MV-4-11 (cell line): ENCODE measurements at places on chromosomes 2 and 18.
A peak's percentile ranks its signal among the peaks of the same experiment; 100 is the strongest.

- DNase-seq = no peak
Observed at GRCh38 chr2:88601286-88601685, 26.0 kb downstream of the EIF2AK3 start.

DNA sequence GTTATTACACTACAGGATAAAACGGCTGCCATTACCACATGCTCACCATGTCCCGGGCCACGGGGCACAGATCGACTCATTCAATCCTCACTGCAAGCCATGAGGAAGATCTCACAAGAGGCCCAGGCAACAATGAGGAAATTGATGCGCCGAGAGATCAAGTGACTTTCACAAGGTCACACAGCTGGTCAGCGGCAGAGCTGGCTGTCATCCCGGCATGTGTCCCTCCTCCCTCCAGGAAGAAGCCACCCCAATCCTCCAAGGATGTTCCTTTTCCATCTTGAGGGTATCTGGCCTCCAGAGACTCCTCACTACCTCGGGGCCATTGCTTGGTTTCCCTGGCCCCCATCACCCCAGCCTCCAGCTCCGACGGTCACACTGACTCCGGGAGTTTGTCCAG lies 65.3 kb upstream of the GLI2 start:
- DNase-seq = peak; percentile 28

DNA sequence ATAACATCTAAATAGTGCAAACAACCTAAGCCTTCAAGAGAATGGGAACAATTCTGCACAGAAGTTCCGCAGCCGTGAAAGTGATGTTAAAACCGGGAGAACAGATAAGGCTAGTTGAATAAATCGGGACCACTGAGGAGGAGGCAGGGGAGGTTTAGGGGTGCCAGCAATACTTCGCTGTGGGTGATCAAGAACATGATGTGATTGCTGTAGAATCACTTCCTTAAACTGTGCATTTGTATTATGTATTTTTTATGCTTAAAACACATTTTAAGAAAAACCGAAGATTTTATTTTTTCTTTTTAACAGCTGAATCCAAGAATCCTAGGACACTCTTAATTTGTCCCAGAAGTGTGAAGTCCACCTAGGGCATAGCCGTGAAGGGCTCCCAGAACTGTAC lies 33.6 kb downstream of the TTC32 start:
- DNase-seq = no peak

DNA sequence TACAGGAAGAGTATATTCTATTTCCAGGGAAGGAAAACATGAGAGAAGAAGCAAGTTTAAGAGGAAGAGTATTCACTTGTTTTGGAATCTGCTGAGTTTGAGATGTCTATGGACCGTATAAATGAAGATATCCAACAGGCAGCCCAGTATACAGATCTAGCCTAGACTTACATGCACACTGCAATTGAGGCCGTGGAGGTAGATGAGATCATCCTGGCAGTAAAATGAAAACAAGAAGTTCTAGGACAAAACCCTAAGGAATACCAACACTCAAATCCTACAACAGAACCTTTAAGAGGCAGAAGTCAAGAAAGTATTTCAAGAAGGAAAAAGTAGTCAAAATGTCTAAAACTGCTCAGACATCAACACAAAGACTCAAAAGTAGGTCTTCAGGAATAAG lies 16.0 kb downstream of the GRB14 start:
- no peak for DNase-seq

GRCh38 chr2:88099798-88100488 lies 27.9 kb downstream of the FABP1 start:
- peak; percentile 37 for DNase-seq

DNA sequence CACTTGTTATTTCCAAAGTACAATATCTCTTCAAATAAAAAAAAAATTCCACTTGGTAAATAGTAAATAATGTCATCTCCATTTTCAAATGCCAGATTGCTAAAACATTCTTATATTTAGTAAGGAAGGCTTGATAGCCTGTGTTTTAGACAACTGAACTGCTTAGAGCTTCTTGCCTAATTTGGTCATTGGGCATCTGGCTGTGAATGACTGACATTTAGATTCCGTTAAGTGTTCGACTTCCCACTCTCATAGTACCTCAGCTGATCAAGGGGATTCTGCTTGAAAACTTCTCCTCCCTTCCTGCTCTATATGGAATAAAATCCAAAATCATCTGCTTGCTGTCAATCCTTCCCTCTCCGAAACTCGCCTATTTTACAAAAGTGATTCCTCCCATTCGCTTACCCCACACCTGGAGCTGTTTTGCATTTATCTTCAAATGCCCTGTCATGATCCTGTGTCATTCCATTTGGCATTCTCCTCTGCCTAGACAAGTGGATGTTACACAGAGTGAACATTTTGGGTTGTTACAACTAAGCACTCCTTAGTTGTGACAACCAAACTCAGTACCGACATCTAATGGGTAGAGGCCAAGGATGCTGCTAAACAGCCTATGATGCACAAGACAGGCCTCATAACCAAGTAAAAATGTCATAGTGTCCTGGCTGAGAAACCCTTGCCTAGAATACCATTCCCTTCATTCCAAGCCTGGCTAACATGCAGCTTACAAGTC lies 181.0 kb downstream of the CDH2 start:
- DNase-seq = no peak

- no peak for DNase-seq
Observed at GRCh38 chr2:121333834-121334558, 49.0 kb upstream of the TFCP2L1 start.
